ENCODE measurements at places on chromosomes 6 and 20. TPM values are rescaled to one million over a fixed set of nuclear protein-coding genes. Genes with fewer than 3 reads are reported as not detected.

EMILIN3 gene
- total RNA-seq: not detected

GRCh38 chr6:33442283-33442682 is 12.1 kb upstream of the ZBTB9 start:
- H3K27ac ChIP-seq: no peak overlapping the region
- peaks cover 16% of the 10 kb centered on the region for H3K36me3 ChIP-seq
- no peak overlapping the region for H3K4me3 ChIP-seq
- H3K4me1 ChIP-seq: no peaks in the 10 kb centered on the region

- no peaks in the 10 kb centered on the region for H3K27me3 ChIP-seq
- no peak for DNase-seq
- H3K4me3 ChIP-seq: no peak overlapping the region
- no peaks in the 10 kb centered on the region for H3K4me1 ChIP-seq
- no peak overlapping the region for H3K27ac ChIP-seq
Observed at GRCh38 chr6:68473433-68474210, 161.5 kb upstream of the ADGRB3 start.

GRCh38 chr6:88665131-88665530 is 298.3 kb downstream of the RNGTT start:
- DNase-seq: no peak
- no peak overlapping the region for H3K27ac ChIP-seq

DNA sequence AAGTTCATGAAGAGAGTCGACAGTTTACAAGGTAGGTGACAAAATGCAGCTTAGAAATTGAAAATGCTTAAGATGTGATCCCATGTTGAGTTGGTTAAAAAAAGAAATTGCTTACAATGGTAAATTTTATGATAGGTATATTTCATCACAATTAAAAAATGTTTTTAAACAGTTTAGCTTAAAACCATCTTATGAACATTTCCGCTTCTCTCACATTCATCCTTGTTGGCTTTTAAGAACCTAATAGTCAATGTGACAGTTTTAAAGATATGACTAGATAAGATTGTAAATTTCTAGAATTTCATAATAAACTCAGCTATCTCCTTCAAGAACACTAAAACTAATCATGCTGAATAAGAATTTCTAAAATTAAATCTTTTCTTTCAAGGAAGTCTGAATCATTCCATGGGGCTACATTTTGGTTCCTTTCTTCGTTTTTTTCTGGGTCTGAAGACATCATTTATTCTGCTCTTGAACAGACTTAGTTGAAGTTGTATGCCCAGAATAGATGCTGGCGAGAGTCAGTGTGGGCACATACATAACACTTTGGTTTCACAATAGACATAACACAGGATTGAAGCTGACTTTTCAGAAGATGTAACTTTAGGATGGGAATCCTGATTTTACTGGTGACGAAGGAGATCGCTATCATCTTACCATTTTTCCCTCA is 35.9 kb upstream of the LTV1 start:
- H3K36me3 ChIP-seq: no peaks in the 10 kb centered on the region
- H3K4me3 ChIP-seq: no peak overlapping the region
- H3K27me3 ChIP-seq: no peaks in the 10 kb centered on the region

GRCh38 chr6:40436685-40437604 is 150.2 kb downstream of the LRFN2 start:
- no peaks in the 10 kb centered on the region for H3K27me3 ChIP-seq
- H3K27ac ChIP-seq: no peak overlapping the region
- no peaks in the 10 kb centered on the region for H3K4me1 ChIP-seq
- H3K36me3 ChIP-seq: no peaks in the 10 kb centered on the region

DNA sequence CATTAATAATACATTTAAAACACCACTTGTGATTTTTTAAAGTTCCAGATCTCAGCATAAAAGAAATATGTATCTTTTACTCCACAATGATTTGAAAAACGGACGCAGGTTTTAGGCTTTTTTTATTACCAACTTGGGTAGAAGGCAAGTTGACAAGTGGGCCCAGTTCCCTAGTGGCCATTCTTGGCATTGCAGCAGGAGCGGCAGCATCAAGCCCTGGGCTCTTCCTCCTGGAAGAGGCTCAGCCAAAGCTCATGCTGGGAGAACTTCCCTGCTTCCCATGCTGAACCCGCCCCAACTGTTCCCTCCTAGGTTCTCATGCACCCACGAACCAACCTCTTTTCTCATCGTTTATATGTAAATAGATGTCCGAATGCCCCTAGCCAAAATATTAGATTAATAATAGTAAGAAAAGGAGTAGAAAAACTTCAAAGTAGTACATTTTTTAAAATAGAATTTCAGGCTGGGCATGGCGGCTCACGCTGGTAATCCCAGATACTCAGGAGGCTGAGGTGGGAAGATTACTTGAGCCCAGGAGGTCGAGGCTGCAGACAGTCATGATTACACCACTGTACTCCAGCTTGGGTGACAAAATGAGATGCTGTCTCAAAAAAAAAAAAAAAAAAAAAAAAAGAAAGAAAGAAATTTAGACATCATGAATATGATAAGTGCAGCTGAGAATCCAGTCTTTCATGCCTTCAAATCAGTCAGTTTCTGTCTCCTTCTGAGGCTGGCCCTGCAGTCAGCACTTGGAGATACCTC is 18.2 kb upstream of the MYB start:
- H3K4me1 ChIP-seq: peaks cover 22% of the 10 kb centered on the region
- no peak overlapping the region for H3K4me3 ChIP-seq
- H3K27me3 ChIP-seq: no peaks in the 10 kb centered on the region
- no peaks in the 10 kb centered on the region for H3K36me3 ChIP-seq
- DNase-seq: no peak

All from naive thymus-derived CD4-positive, alpha-beta T cell (primary cell).